CD4-positive, alpha-beta T cell treated with Interleukin-17A for 4 hours (primary cell): ENCODE measurements at places on chromosomes 1 and 21.

GRCh38 chr1:203263496-203263895, 34.0 kb upstream of the CHIT1 start:
- DNase-seq: no peak

GRCh38 chr1:34140011-34140676, 24.9 kb downstream of the CSMD2 start:
- DNase-seq: no peak

DNA sequence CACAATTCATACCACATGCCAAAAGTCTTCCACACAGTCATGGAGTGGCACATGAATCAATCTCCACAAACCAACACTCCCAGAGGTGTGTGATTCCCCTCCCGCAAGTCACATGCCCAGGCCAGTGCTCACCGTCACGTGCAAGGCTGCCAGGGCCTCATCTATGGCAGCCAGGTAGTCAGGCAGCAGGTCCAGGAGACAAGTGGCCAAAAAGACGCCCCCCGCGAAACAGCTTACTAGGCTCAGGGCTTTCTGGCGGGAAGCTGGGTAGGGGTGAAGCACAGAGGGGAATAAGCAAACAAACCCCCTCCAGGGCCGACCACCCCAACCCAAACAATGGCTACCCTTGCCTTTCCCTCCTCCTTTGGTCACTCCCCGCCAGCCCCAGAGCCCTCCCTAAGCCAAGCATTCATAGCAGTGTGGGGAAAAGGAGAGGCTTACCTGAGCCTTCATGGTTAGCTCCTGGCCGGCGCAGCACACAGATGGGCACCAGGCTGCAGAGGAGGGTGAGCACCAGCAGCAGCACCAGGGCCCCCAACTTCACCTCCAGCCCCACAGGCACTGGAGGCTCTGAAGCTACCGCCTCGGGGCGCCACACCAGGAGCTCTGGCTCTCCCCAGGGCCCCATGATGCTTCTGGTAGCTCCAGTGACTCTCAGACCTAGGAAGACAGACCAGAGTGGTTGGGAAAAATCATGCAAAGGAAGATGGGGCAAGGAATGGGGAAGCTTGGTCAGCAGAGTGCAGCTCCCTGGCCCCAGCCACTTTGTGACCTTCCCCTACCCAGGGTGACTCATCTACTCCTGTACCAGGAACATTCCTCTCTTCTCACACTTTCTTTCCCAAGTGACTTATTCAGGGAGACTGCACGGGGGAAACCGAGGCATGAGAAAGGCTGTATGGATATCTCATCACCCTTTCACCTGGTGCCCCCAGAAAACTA, 978 bp downstream of the SLC39A1 start:
- no peak for DNase-seq

- DNase-seq: no peak
These were observed 40.6 kb upstream of the DIPK1A start for GRCh38 chr1:93001893-93002292.

DNA sequence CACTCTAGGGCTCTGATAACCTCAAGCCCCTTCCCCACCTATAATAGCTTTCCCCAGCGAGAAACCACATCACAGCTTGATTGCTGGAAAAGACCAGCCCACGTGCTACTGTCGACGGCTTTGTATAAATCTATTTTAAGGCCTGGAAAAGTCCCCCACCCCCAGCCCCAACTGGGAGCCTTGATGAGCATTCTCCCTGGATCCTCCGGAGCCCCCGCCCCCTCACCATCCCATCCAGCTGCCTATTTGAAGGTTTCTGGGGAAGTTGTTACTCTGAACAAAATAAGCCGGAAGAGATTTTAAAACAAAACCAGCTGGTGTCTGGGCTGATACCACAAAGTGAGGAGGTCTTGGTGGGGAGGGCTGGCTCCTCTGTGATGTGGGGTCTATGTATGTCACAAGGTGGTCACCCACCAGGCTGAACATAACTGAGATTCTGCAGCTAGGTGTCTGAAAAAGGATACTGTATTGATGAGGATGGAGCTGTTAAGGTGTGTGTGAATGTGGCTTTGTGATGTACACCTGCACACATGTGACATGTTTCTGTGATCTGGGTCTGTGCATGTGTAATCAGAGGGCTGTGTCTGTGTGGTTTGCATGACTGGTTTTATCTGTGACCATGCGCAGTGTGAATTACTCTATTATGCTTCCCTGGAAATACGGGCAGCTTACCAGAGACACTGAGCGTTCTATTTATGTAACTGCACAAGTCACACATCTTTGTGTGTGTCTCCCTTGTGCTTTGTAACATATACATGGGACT, 25.0 kb downstream of the RIMS3 start:
- DNase-seq: no peak

DNA sequence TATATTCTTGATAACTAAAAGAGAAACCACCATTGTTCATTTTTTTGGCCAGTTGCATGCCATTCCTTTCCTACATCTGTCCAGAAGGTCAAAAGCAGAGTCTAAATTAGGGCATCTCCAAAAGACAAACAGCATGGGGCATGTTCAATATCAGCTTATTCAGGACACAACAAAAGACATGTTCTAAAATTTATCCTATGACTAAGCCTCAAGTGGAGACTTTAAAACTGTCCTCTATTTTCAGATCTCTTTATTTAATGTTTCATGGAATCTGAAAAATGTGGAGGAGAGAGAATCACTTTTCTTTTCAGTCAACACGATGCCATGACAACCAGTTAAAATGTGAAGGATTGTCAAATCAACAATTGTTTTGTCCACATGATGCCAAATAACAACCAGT, 303.4 kb upstream of the PRMT6 start:
- DNase-seq: no peak

DNA sequence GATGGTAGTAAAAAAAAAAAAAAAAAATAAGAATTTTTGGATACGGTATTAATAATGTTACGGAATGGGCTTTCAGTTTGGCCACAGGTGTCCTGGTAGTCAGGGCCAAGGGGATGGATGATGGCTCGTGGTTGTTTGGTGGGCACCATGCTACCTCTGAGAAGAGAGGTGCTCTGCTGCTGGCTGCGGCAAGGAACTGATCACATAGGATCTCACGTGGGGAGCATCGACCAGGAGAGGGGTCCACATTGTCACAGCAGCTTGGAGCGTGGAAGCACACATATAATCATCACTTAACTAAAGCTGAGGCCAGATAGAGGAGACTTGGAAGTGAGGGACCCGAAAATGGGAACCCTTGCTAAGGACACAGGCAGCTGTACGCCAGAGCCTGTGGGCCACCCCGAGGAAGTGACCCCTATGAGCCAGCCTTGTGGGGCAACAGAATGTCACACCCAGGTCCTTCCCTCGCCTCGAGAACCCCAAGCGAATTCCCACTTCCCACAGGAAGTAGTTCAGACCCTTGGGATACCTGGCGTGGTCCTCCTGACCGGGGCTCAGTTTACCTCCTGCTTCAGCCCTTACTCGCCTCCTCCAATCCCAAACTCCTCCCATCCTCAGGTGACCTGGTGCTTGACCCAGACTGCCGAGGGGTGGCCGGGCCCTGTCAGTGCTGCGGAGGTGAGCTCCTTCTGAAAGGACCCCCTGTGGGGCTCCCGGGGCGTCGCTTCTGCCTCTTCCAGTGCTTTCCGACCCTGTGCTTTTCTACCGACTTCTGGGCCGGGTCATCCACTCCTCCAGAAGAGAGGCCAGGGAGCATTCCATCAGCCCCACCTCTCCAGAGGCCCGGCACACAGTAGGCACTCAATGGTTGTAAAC, 222.0 kb downstream of the CAMTA1 start:
- no peak for DNase-seq

DNA sequence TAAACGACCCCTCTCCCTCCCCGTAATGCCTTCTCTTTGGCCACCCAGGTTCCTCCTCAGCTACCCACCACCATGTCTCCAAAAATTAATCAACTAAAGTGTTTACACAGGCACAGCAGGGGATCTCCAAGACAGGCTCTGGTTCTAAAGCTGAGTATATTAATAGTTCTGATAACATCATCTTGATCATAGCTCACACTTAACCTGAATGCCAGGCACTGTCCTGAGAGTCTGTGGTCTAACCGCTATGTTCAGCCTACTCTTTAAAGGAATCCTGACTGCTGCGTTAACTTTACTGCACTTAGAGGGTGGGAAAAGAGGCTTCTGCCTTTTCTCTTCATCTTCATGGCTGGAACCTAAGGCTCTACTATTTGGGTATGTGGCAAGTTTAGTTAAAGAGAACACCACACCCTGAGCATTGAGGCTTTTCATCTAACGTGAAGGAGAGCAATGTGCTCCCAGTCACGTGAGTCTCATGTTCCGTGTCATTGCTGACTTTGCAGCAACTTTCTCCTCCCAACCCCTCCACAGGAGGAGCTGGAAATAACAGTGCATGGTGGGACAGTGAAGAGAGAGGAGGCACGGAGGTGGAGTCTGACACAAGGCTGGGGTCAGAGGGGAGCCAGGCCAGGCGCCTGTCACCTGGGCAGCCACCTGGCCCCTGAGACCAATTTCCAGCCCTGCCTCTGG, 86.4 kb downstream of the FAM78B start:
- no peak for DNase-seq

DNA sequence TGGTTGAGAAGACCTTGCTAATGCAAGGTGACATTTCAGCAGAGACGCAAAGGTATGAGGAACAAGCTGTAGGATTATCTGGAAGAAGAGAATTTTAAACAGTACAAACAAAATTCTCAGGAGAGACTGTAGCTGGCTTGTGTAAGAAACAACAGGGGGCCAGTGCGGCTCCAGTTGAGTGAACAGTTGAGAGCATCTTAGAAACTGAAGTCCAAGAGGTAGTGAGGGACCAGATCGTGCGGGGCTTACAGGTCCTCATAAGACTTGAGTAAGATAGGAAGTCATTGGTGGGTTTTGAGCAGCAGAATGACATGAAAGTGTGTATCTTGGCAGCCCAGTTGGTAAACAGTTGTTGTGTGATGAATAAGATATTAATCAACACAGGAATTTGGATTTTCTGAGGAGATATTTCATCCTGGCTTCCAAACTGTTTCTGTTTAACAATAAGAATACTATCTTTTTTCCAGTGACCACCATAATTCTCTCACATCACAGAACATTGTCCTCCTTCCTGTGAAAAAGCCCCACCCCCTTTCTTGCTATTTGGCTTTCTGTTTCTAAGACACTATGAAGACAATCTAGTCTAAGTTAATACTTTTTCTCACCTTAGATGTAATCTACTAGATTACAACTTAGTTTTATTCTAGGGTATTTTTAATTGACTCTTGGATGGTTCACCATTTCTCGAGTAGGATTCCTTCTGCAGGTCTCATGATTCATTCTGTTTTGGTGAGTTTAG, 62.4 kb downstream of the SASS6 start:
- DNase-seq: no peak

DNA sequence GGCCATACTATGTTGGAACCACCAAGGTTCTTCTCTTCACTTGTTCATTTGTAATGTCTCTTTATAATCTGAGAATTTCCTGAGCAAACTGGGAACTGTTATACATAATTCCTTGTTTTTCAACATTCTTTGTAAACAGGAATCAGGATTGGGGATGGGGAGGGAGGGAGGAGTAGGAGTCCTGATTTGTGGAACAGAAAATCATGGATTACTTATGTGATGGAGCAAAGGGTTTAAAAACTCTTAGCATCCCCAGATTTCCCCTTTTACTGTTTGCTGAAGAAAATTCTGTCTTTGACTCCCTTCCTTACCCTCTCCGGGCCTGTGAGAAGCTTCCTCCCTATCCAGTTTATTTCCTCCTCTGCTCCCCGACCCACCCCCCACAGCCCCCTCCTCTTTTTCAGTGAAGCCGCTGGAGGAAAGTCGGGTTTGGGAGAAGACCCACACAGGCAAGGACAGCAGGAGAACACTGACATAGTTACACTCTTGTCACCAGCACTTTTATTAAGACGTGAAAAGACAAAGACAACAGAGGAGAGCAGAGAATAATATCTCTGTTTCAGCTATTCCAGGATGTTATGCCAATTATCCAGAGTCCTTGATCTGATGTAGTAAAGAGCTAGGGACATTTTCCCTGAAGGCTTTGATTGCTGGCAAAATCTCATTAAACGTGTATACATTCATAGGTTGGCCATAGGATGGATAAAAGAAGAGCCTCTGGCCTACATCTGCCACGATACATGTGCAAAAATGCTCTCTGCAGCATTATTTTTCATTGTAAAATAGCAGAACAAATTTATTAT, 4.6 kb upstream of the NBPF1 start:
- no peak for DNase-seq

DNA sequence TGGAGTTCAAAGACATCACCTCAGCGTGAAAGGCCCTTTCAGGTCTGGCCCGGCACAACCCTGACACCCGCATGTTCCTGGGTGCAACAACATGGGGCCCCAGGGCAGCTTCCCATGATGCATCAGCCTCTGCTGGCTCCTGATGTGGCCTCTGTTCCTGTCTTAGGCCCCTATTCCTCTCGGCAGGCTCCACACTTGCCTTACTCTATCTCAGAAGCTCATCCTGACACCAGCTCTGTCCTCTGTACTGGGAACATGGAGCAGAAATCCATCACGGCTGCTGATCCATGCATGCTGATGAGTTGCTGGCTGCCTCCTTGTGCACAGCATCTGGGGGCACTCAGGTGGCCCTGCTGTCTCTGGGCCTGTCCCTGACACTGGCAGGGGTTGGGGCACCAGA, 74.6 kb downstream of the ADARB1 start:
- no peak for DNase-seq

DNA sequence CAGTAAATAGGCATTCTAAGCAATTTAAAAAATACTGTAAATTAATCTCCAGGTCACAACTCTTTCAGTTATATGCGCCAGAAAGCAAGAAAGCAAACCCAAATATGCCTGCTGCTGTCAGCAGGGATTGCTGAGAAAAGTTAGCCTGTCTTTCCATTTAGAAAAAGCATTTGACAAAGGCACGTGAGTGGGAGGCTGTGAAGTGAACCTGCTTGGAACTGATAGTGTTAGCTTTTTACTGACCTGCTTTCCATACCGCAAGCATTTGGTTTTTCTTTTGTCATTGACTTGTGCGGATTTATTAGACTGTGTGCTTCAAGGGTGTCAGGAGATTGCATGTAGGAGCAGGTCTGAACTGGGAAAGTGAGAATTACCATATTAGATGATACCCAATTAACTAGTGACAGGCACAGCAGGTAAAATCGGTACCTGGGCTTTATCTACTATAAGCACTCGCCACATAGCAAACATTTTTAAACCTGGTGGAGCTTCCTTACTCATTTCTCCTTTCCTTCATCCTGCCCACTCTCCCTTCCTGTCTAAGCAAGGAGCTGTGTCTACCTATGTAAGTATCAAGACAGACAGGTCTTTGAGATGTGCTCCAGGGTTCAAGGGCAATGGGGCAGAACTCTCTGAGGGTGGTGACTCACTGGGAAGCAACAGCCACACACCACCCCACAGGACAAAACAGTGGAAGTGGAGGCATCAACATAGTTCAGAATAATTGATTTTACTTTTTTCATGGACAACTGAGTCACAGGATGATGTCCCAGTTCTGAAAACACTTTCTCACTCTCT, 323.9 kb downstream of the DISC1 start:
- DNase-seq: no peak
